ENCODE measurements at places on chromosomes 13 and 19. TPM values are rescaled to one million over a fixed set of nuclear protein-coding genes. Genes with fewer than 3 reads are reported as not detected.

Gene ICAM1
- 9.2 TPM for total RNA-seq

Gene IZUMO4
- 1.7 TPM for total RNA-seq

Gene OR4F17
- total RNA-seq, result not detected

Gene SLC5A5
- under 0.01 TPM for total RNA-seq

Gene FOXA3
- total RNA-seq, result not detected

Gene FCAR
- total RNA-seq, result not detected

Gene SMG9
- total RNA-seq, result 16.8 TPM

Gene TRPC4
- 7.6 TPM for total RNA-seq

Gene DCT
- total RNA-seq, result not detected

Gene UBE2L5
- total RNA-seq, result 0.85 TPM

Gene GPR4
- total RNA-seq, result not detected

Gene PTPRS
- 322 TPM for total RNA-seq

Gene MISP
- under 0.01 TPM for total RNA-seq

Gene ZFP28
- total RNA-seq, result 13.5 TPM

Gene HPN
- total RNA-seq, result not detected

Gene DLL3
- total RNA-seq, result not detected

Gene ASF1B
- 2.2 TPM for total RNA-seq

Gene ZNF497
- 1.2 TPM for total RNA-seq

Gene RANBP3
- 63.5 TPM for total RNA-seq

Gene CLIP3
- 22.8 TPM for total RNA-seq

Gene ZNF524
- total RNA-seq, result 10.4 TPM

Gene NXNL1
- total RNA-seq, result not detected

Gene ITPKC
- 14.1 TPM for total RNA-seq

Gene PRKCG
- total RNA-seq, result 0.12 TPM

Gene HCN2
- 2.4 TPM for total RNA-seq

Gene CFD
- 41.1 TPM for total RNA-seq

Gene FAM83E
- total RNA-seq, result 1.3 TPM

Gene ACP7
- 1.1 TPM for total RNA-seq

Gene FAM124A
- total RNA-seq, result 0.97 TPM

Gene ERICH4
- not detected for total RNA-seq

Gene C19orf33
- not detected for total RNA-seq

Gene F2RL3
- total RNA-seq, result not detected

Gene GPR183
- 0.97 TPM for total RNA-seq

Gene TICAM1
- 6.7 TPM for total RNA-seq
